ENCODE measurements at places on chromosomes 13 and 19.

DNA sequence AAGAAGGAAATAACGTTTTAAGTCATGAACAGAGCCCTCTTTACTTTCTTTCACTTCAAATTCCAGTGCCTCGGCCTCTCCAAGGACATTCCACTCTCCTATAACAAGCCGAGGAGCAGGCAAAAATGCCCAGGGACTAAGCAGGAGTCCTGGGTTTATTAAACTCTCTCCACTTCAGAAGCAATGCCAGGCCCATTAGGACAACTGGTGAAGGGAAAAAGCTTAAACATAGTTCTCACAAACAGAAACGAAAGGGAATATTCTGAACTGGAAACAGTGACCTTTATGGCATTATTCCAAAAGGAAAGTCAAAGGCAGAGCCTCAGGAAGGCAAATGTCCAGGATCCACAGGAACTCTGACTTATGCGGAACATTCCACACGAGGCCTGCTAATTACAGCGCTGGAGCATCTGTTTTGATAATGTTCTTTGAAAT is 30.9 kb upstream of the MED4 start:
- DNase-seq = peak; percentile 70

DNA sequence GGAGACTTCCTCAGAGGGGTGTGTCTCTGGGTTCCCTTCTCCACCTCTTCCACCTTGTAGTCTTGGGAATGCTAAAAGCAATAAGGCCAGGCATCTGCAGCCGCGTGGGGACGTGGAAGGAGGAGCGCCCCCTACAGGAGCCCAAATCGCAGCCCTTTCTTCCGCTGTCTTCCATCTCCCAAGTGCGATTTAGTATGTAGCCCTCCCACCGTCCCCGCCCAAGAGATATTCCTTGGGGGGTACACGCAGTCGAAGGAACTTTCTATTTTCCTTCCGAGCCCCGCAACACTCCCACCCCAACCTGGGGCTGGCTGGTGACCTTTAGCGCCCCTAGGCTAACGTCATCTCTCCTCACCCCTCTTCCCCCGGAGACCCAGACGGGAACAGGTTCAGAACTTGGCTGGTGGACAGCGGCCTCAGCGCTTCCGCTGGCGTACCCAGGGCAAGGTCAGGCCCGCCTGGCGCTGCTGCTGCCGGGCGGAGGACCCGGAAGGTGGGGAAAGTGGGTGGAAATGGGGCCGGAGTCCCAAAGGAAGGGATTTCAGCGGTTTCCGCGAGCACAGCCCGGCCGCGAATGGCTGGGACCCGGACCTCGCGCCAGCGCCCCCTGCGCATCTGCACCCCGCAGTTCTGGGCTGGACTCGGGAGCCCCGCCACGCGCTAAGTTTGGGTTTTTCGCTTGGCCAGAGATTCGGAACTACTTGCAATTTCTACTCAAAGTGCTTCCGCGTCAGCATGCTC is 2.1 kb upstream of the PCDH8 start:
- DNase-seq = peak; percentile 80

- no peak for DNase-seq
Measured at GRCh38 chr13:112999414-113000177, 30.6 kb downstream of the MCF2L start.

DNA sequence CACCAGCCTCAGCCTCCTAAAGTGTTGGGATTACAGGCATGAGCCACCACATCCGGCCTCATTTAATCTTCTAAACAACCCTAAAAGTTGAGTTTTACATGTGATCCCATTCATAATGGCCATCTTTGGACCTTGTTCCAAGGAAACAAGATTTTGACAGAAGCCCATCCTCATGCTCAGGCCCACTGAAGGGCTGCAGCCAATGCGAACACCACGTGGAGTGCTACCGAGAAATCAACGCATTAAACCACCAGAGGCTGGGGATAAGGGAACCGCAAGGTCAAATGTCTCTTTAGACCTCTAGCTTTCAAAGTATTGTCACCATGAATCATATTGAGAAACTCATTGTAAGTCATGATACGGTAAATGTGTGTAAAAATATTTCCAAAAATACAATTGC is 49.4 kb upstream of the DOCK9 start:
- DNase-seq = no peak

- DNase-seq = no peak
Measured at GRCh38 chr13:41286370-41286769, 23.0 kb upstream of the MTRF1 start.

- DNase-seq = peak; percentile 79
Measured at GRCh38 chr19:47158879-47159503, 28.4 kb downstream of the SAE1 start.

- DNase-seq = peak; percentile 19
Measured at GRCh38 chr13:52399708-52400107, 6.3 kb downstream of the THSD1 start.

DNA sequence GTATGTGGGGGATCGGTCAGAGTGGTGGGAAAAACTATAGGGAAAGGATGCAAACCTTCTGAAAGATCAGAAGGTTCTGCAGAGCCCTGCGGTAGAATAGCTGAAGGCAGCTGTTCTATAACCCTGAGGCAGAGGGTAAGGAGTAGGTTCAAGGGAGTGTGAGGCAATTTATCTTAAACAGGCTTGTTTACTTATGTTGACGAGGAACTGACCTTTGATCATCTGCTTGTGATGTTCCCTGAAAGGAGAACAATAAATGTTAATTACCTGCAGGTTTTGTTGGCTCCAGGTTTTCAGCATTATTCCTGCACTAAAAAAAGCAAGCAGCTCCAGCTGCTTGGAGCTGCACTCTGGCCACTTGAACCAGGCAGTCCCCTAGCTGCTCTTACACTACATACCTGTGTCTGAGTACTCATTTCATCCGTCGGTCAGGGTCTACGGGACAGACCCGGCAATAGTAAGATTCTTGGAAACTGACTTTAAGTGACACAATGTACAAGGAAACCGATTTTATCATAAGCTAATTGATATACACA is 202.1 kb downstream of the TBC1D4 start:
- DNase-seq = no peak

DNA sequence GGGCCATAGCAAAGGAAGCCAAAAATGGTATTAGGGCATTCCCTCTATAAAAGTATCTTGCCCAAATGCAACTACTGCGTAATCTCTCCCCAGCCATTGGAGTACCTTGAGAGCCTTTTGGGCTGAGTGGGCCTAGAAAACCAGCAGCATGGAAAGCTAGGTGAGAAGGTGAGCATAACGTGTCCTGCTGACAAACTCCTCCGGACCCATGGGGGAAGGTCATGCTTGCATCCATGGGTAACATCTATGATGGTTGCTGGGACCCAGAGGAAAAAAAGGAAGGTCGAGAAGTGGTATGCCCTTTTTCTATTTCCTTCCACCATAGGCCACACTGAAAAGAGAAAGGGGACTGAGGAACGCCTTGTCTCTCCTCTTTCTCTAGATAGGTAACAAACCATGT is 57.4 kb downstream of the ZNF728 start:
- DNase-seq = peak; percentile 14

- no peak for DNase-seq
Measured at GRCh38 chr13:71169180-71169579, 697.8 kb downstream of the DACH1 start.

DNA sequence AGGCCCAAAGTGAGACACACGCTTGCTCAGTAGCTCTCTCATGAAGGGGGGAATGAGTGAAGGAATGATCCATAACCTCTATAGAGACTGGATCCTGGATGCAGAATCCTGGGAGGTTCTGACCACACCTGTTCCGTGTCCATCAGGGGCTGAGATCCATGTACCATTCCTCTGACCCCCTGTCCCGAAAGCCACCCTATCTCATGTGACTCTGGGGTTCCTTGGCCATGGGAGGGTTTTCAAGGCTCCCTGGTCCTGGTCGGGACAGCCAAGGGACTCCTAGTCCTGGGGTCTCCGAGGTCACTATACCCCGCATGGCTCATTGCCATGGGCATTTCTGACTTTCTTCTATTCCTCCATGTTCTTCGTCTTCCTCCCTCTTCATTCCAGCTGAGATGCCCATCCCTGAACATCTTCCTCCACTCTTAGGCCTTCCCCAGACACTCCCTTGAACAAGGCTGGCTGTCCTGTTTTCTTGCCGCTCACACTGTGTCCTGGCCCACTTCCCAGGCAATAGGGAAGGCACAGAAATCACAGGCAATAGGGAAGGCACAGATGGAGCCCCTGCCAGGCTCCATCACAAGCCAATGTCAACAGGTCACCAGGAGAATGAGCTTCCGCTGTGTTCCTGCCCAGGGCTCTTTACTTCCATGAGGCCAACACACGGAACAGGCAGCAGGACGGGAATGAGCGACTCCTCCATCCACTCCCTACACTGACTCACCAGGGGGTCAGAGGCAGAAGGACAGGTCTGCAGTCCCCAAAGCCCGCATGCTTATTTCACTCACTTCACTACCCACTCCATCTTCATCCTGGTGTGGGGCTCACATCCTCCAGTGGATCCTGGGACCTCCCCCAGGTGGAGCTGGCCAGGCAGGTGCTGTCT is 3.2 kb downstream of the CEACAM5 start:
- no peak for DNase-seq

DNA sequence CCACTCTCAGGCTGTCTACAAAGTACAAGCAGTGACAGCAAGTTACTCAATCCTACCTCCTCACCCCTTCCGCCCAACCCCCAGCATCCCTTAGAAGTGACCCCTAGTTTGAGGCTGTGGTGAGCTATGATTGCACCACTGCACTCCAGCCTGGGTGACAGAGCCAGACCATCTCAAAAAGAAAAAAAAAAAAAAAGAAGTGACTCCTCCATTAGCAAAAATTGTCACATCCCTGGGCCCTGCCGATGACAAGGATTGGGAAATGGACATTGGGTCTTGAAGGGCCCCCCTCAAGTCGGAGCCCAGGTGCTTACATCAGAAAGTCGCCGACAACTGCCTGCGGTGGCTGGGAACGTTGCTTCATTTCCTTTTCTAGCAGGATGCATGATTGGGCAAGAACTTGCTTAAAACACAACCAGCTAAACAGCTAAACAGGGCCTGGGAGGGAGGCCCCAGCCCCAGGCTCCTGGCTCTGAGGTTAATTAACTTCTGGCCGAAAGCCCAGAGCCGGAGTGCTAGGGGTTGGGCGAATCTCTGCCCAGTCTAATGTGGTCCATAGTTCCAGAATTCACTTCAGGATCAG is 15.3 kb downstream of the RAB3D start:
- DNase-seq = peak; percentile 95

DNA sequence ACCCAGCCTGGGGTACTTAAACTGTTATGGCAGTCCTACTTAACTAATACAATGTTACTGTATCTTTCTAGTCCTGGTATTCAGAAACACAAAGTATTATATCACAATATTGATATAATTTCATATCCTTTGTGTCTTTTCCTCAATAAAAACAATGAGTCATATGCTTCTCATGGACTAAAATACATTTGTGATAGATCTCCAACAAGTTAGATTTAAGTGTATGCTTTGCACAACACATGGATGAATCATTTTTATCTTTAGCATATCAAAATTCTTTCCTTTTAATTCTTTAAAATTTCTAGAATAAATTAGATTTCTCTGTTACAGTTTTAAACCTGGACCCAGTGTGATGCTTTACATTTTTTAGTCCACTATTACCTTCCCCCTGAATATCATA is 1357.8 kb upstream of the ATXN8OS start:
- no peak for DNase-seq

GRCh38 chr13:39148513-39148961 is 110.3 kb downstream of the NHLRC3 start:
- DNase-seq = peak; percentile 69

GRCh38 chr13:93721483-93721882 is 494.9 kb downstream of the GPC6 start:
- no peak for DNase-seq

- peak; percentile 39 for DNase-seq
Measured at GRCh38 chr19:29658221-29658991, 6.9 kb upstream of the PLEKHF1 start.

DNA sequence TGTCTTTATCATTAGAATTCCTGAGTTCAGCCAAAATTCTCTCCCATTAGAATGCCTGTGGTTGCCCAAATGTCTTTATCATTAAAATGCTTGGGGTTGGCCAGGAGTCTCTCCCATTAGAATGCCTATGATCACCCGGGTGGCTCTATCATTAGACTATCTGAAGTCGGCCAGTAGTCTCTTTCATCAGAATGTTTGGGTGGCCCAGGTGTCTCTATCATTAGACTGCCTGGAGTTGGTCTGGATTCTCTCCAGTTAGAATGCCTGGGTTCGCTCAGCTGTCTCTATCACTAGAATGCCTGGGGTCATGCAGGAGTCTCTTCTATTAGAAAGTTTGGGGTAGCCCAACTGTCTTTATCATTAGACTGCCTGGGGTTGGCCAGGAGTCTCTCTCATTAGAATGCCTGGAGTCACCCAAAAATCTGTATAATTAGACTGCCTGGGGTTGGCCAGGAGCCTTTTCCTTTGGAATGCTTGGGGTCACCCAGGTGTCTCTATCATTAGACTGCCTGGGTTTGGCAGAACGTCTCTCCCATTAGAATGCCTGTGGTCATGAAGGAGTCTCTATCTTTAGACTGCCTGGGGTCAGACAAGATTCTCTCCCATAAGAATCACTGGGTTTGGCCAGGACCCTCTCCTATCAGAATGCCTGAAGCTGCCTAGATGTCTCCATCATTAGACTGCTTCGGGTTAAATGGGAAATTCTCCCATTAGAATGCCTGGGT is 1478.3 kb downstream of the UQCRFS1 start:
- no peak for DNase-seq

GRCh38 chr13:107516517-107516916 is 698.8 kb downstream of the LIG4 start:
- no peak for DNase-seq

DNA sequence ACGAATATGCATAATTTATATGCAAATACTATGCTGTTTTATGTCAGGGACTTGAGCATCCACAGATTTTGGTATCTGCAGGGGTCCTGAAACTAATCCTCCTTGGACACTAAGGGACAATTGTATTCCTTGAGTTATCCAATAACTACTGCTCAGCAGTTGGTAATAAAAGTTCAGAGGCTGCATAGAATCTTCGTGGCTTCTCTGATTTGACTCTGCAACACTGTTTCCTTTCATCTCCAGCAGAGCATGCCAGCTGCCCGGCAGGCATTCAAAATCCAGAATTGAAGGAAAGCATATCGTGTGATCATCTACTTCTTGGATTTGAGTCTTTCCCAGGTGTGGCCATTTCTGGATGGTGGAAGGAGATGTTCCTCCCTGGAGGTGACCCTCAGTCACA is 64.5 kb upstream of the MRI1 start:
- no peak for DNase-seq

- DNase-seq = no peak
Measured at GRCh38 chr19:36775768-36776167, 3.2 kb upstream of the ZNF850 start.

DNA sequence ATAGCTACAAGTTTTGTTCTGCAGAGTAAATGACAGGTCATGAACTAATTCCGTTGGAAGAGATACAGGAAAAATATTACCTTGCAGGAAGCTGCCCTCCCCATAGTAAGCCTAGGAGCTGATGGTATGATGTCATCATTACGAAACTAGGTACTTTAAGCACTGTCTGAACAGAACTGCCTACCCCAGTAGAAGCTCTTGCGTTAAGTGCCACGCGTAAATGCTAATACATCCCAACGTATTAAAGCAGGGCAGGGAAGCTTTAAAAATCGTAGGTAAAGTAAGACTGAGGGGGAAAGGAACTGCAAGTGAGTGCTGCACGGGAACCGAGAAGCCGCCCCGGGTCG is 572 bp downstream of the UGGT2 start:
- peak; percentile 87 for DNase-seq

All from GM23248 (cell line).